ENCODE measurements at places on chromosomes 3 and 15.

DNA sequence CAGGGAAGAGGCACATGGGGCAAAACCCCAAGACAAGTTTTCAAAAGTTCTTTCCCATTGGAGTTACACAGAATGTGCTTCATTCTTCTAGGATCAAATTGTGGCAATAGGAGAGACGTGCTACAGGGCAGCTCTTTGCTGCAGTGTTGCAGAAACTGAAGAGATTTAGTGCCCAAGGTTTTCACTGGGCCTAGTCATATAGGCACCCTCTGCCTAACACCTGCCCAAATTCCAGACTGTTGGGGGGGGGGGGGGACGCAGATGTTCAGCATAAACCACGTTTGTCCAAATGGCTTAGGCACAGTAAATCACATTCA is 346.8 kb upstream of the ZNF717 start:
- DNase-seq, result no peak

GRCh38 chr15:90482124-90483011 is 47.4 kb upstream of the CRTC3 start:
- DNase-seq, result peak; percentile 51

- no peak for DNase-seq
These were observed 38.2 kb downstream of the MAGI1 start for GRCh38 chr3:66000506-66000905.

GRCh38 chr15:66269326-66270090 is 16.0 kb upstream of the MEGF11 start:
- peak; percentile 84 for DNase-seq

DNA sequence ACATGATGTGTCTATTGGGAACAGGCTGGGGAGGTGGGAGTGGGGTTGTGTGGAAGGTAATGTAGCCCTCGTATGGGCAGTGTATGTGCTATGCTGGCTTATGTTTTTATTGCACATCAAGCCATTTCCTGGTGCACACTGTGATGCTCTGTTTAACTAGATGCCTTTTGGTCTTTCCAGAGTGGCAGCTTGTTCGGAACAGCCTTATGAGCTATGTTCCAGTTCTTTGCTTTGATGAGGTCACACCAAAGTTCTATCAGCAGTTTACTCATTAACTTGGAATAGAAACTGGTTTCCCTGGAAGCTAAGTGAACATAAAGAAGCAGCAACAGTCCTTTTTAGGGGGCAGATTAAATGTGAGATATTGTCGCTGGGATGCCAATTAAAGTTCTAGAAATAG is 133.9 kb downstream of the DIPK2A start:
- no peak for DNase-seq

GRCh38 chr3:175260145-175260794 is 401.1 kb downstream of the NAALADL2 start:
- peak; percentile 47 for DNase-seq

DNA sequence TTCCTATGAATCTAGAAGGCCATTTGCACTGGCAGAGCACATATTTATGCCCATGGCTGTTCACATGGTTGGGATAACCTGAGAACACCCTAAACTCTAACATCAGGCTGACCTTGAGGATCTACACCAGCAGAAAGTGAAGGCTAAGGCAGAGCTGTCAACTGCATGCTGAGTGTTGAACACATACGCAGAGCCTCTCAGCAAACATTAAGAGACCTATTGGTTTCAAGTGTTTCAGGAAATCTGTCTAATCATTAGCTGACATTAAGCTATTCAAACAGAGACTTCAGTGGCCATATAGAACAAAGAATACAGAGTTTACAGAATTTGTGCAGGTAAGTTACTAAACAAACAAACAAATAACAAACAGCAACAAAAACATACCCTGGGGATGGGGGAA is 16.1 kb upstream of the SEC61A1 start:
- no peak for DNase-seq

- DNase-seq, result peak; percentile 66
These were observed 37.7 kb upstream of the GNB5 start for GRCh38 chr15:52228921-52229320.

- DNase-seq, result peak; percentile 98
These were observed 81.8 kb downstream of the WWTR1 start for GRCh38 chr3:149575961-149576564.

All from MCF 10A (cell line).